ENCODE measurements at places on chromosomes 4 and X. TPM values are rescaled to one million over a fixed set of nuclear protein-coding genes. Genes with fewer than 3 reads are reported as not detected.

Gene NDNF
- total RNA-seq = 8.6 TPM

Gene CASK
- 63.8 TPM for total RNA-seq

Gene ADGRL3
- 68.3 TPM for total RNA-seq

Gene PRSS48
- not detected for total RNA-seq

Gene CYLC1
- total RNA-seq = not detected

Gene CACNA1F
- 0.32 TPM for total RNA-seq

Gene CCDC120
- 33.5 TPM for total RNA-seq

Gene CABS1
- total RNA-seq = 1.2 TPM

Gene ALPK1
- 26.3 TPM for total RNA-seq

Gene RAI2
- total RNA-seq = 1.8 TPM

Gene SOX3
- not detected for total RNA-seq

Gene PRSS12
- total RNA-seq = 43.5 TPM

Gene FAM53A
- 10.5 TPM for total RNA-seq

Gene TCEAL6
- not detected for total RNA-seq

Gene ALAS2
- total RNA-seq = not detected

Gene ZCCHC18
- 4.7 TPM for total RNA-seq

Gene BRS3
- total RNA-seq = not detected

DNA sequence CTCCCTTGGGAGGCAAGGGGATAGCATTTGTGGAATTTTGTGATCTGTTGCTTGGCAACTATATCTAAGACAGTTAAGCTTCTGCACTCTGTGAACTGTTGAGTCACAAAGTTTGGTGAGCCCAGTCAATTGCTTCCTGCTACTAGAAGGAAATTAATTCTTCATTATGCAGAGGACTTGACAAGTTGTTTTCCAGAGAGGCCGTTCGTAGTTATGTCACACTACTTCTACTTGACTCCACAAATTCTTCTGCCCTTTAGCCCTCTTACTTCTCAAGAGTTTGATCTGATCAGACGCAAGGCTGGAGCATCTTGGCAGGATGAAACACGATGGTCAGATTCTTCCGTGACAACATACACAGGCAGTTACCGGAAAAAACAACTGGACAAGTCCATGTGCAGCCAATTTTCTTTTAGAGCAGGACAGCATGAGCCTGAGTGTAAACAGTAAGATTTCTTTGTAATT lies at the start of gene C4orf51:
Gene C4orf51 (plus strand): TSS at position 156 of the 465 bp plus-strand sequence. CDS start 58 bp downstream, at position 214.
- no peak for DNase-seq

- DNase-seq = no peak
Measured at GRCh38 chr4:112897543-112897942, 151.9 kb upstream of the ANK2 start.

- DNase-seq = no peak
Measured at GRCh38 chrX:70313503-70313902, 23.6 kb downstream of the KIF4A start.

- no peak for DNase-seq
Measured at GRCh38 chr4:124079174-124079780, 633.3 kb downstream of the ANKRD50 start.

DNA sequence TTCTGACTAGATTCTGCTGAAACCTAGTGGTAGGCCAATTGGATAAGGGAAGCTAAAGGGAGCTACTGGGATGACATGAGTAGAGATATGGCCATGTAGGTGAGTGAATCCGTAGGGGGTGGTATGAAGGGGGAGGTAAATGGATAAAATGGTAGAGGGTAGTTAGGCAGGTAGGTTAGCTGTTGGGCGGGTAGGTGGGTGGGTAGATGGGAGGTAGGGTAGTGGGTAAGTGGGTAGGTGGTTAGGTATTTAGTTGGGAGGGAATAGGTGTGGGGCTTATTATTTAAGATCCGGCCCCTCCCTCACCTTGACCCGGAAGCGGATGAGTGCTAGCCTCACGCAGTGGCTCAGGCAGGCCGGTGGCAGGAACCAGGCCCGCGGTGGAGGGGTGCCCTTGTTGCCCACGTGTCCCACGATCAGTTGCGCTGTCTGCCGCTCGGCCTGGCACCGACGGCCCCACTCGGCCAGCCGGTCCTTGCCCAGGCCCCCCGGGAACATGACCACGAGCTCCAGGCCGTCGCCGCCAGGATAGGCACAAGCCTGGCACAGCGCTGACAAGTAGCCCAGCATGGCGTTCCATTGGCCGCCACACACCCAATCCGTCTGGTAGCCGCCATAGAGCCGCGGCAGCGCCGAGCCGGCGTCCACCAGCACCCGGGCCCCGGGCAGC lies 725 bp downstream of the FAM120C start:
- DNase-seq = no peak

DNA sequence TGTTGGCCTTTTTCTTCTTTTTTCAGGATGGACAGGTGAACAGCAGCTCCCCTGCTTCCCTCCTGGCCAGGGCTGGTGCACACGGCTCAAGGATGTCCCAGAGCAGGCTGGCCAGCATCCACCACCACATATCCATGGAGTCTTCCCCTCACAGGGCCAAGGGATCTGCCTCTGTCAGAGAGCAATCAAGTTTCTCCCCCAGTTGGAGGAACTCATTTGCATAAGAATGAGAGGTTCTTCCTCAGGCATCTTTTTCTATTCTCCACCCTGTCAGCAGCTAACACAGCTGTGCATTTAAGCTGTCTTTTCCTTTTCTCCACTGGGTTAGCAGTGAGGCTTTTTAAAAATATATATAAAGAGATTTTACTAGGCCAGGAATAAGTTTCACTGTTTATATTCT lies 143.8 kb downstream of the ANAPC10 start:
- DNase-seq = no peak

DNA sequence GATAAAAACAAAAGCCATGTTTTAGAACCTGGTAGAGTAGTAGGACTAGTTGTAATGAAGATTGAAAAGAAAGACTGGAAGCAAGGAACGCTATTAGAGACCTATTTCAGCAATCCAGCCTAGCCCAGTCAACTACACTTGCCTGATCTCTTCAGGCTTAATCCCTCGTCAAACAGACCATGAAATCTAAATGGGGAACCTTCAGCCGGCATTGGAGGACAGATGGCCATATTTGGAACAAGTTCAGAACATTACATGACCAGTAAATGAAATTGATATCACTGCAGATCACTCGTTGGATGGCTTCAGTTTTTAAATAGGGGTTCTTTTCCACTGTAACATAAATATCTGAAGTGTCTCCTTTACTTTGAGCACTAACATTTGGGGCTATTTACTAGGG lies 84.8 kb upstream of the WDR44 start:
- DNase-seq = no peak

- DNase-seq = no peak
Measured at GRCh38 chrX:112147206-112147605, 64.6 kb upstream of the TRPC5 start.

- DNase-seq = no peak
Measured at GRCh38 chr4:104966349-104967033, 180.2 kb upstream of the TET2 start.

DNA sequence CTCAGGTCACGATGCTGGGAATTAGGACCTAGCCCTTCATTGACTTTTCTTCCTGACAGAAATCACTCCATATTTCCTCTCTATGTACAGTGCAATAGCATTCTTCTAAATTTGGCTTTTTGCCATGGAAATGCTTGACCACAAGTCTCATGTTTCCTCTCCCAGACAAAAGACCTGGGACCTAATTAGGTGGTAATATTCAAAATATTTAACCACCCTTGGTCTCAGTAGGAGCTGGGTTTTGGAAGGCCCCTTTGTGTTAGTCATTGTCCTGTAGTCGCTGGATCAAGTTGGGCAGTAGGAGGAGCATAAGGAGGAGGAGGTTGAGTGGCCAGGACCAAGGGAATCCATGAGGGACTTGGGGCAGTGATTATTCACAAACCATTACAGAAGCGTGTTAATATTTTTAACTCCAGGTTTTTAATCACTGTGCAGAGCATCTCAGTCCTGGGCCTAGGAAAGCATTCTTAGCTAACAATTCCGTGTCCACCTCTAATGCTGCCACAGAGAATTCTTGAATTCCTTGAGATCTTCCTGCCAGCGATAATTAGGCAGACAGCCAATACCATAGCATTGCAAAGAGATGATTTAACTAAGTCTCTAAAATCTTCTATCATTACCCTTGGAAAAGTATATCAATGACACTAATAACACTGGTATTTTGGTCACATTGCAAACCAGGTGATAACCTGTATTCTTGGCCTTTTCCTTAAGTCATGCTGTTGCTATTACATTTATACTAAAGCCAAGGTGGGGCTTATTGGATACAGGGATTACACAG lies 25.0 kb upstream of the SHROOM4 start:
- no peak for DNase-seq

- peak; percentile 77 for DNase-seq
Measured at GRCh38 chr4:184472614-184473498, 1.5 kb downstream of the IRF2 start.

GRCh38 chr4:151165205-151166000 lies 66.0 kb downstream of the RPS3A start:
- no peak for DNase-seq

GRCh38 chr4:48033825-48034413 lies 17.3 kb downstream of the NIPAL1 start:
- no peak for DNase-seq

- DNase-seq = no peak
Measured at GRCh38 chr4:121070696-121071639, 1.4 kb downstream of the NDNF start.

GRCh38 chr4:128818442-128818841 lies 8.9 kb downstream of the JADE1 start:
- no peak for DNase-seq

DNA sequence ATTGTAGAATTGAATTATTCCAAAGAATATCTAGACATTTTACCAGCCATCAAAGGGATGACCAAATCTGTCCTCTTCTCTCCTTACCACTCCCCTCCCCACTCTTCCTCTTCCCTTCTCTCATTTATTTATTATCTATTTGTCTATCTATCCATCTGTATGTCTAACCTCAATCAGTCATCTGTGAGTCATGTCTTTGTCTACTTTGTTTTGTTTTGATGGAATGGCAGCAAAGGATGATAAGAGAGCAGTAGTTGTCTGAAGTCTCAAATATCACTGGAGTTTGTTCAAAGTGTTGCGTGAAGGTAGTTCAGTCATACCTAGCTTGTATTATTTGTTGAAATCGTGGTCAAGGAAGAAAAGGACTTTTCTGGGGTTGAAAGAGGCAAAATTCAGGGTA lies 34.7 kb upstream of the PGRMC2 start:
- DNase-seq = no peak

- DNase-seq = no peak
Measured at GRCh38 chr4:159505266-159505975, 402.5 kb downstream of the RAPGEF2 start.

GRCh38 chr4:156888762-156889161 lies 82.8 kb downstream of the PDGFC start:
- DNase-seq = no peak

DNA sequence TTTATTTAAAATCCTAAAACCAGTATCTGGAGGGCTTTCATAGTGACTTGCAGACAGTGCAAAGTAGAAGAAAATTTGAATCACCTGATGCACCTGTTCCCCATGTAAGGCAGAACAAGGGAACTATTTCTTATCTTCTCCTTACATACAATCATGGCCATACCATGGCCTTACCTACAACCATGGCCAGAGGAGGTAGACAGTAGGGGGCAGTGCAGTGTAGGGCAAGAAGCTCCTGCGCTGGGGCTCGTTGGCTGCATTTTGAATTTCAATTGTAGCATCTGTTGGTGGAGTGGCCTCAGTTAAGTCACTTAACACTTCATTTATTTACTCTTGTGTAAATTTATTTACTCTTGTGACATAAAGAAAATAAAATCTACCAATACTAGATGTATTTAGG lies 33.0 kb downstream of the GALNTL6 start:
- DNase-seq = peak; percentile 51

DNA sequence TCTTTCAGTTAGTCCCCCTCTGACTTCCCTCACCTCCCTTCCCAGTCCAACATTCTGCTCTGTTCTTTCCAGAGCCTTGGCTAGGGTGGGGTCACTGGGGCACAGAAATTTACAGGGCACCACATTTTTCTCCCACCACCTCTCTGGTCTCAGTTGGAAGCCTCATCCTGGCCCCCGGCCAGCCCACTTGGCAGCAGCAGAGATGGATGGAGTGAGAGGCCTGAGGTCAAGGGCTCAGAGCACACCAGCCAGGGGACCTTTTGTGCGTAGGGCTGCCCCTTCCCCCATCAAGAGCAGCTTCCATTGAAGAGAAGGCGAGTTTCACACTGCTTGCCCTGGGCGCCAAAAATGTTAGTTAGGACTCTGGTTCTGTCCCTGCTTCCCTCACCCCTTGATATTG lies 230.9 kb downstream of the SOX3 start:
- DNase-seq = no peak

GRCh38 chrX:27976284-27976683 lies 5.0 kb downstream of the DCAF8L1 start:
- DNase-seq = no peak

DNA sequence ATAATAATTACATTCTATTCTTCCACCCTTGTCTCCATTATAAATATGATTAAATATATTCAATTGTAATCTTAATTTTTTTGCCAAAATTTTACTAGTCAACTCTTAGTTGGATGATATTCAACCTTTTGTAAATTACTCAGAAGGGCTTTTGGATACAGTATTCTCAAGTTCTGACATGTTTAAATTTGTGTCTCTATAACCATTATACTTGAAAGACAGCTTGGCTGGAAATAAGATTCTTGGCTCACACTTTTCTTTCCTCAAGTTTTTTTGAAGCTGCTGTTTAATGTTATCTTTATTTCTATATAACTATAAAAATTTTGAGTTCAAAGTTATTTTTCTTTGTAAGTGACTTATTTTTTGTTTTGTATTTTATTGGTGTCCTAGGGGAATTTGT lies 214.4 kb downstream of the ARAP2 start:
- no peak for DNase-seq

DNA sequence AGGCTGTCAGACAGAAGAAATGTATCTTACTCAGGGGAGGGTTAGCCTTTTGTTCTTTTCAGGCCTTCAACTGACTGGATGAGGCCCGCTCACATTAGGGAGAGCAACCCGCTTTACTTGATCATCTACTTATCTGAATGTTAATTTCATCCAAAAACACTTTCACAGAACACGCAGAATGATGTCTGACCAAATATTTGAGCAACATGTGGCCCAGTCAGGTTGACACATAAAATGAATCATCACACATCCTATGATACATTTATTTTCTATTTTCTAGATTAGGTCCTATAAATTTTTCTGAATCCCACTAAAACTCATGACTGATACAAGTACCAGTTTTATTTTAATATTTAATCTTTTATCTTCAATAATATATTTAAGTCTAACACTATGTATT lies 260.3 kb downstream of the IL15 start:
- DNase-seq = no peak

DNA sequence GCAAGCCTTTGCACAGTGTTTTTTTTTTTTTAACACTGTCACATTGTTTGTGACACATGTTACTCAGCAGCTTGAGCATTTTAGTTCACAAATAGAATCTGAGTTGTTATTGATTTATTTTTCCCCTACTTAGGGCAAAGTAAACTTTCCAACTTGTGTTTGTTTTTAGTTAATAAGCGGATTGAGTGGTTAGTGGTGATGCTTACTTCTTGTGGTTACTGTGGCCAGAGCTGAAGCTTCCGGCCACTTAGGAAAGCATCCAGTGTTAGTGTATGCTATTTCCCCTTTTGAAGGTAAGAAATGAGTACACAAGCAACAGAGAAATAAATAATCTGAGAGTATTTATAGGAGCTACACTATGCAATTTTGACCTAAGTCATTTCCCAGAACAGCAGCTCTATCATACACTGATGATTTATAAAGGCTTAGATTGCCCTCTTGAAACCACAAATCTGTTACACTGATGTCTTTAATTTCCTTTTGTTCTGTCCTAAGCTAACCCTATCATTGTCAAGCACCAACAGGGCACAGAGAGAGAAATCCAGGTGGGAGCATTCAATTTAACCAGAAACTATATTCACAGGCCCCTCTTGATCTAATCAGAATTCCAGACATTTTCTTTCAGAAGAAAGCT lies 2464.6 kb downstream of the PCDH7 start:
- DNase-seq = no peak

All from mesothelial cell of epicardium (in vitro differentiated cells).